ENCODE measurements at places on chromosomes 3 and 15. TPM values are rescaled to one million over a fixed set of nuclear protein-coding genes. Genes with fewer than 3 reads are reported as not detected.

MAP1A gene
- 4.7 TPM for total RNA-seq

TMEM40 gene
- total RNA-seq, result 3.0 TPM

GRCh38 chr15:85019815-85020590 is 38.3 kb downstream of the PDE8A start:
- H3K36me3 ChIP-seq, result no peaks in the 10 kb centered on the region
- DNase-seq, result no peak
- H3K27ac ChIP-seq, result no peak overlapping the region
- no peaks in the 10 kb centered on the region for H3K27me3 ChIP-seq
- peaks cover 6% of the 10 kb centered on the region for H3K4me1 ChIP-seq

- peak; percentile 65 for DNase-seq
- H3K27me3 ChIP-seq, result peaks cover 44% of the 10 kb centered on the region
- H3K4me1 ChIP-seq, result peaks cover 22% of the 10 kb centered on the region
- H3K36me3 ChIP-seq, result no peaks in the 10 kb centered on the region
- no peak overlapping the region for H3K27ac ChIP-seq
- H3K4me3 ChIP-seq, result no peak overlapping the region
These were observed 14.1 kb downstream of the SOX2 start for GRCh38 chr3:181725830-181726229.

- peaks cover 27% of the 10 kb centered on the region for H3K36me3 ChIP-seq
- DNase-seq, result no peak
- H3K4me1 ChIP-seq, result peaks cover 10% of the 10 kb centered on the region
- no peaks in the 10 kb centered on the region for H3K27me3 ChIP-seq
- no peak overlapping the region for H3K4me3 ChIP-seq
These were observed 17.4 kb downstream of the ABTB1 start for GRCh38 chr3:127690106-127690505.

GRCh38 chr3:143479727-143480126 is 360.2 kb downstream of the CHST2 start:
- DNase-seq, result no peak
- no peaks in the 10 kb centered on the region for H3K27me3 ChIP-seq
- H3K27ac ChIP-seq, result no peak overlapping the region
- H3K36me3 ChIP-seq, result no peaks in the 10 kb centered on the region
- no peak overlapping the region for H3K4me3 ChIP-seq

- no peak overlapping the region for H3K27ac ChIP-seq
- H3K4me3 ChIP-seq, result no peak overlapping the region
- no peaks in the 10 kb centered on the region for H3K27me3 ChIP-seq
- H3K36me3 ChIP-seq, result no peaks in the 10 kb centered on the region
These were observed 155.4 kb upstream of the CADPS start for GRCh38 chr3:63030666-63031065.

DNA sequence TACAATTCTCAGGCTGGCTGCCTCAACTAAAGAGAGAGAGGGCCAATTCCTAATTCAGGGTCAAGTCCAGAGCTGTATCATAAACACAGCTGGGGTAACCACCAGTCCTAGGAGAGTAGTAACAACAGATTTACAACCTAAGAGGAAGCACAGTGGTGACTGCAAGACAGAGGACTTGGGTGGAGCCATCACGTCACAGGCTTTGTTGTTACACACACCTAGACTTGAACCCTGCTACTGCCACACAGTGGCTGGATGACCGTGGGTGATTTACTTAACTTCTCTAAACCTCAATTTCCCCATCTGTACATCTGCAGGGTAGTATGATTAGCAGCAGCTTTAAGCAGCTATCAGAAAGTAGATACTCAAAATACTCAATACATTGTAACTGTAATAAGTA is 78.6 kb downstream of the MYLK start:
- no peak for DNase-seq
- no peak overlapping the region for H3K4me3 ChIP-seq
- H3K27me3 ChIP-seq, result no peaks in the 10 kb centered on the region
- no peak overlapping the region for H3K27ac ChIP-seq
- H3K4me1 ChIP-seq, result no peaks in the 10 kb centered on the region
